PC-9 (cell line): ENCODE measurements at places on chromosomes 1 and 21. TPM values are rescaled to one million over a fixed set of nuclear protein-coding genes. Genes with fewer than 3 reads are reported as not detected.

Gene HSD3B2
- total RNA-seq, result not detected in 2 replicates

Gene PDPN
- total RNA-seq, result not detected in 2 replicates

Gene NCMAP
- total RNA-seq, result 0.20 and 0.50 TPM in 2 replicates

Gene TDRD10
- not detected in 2 replicates for total RNA-seq

Gene CD101
- total RNA-seq, result 0.76 and 1.8 TPM in 2 replicates
